ENCODE measurements at places on chromosomes 1 and 21.

DNA sequence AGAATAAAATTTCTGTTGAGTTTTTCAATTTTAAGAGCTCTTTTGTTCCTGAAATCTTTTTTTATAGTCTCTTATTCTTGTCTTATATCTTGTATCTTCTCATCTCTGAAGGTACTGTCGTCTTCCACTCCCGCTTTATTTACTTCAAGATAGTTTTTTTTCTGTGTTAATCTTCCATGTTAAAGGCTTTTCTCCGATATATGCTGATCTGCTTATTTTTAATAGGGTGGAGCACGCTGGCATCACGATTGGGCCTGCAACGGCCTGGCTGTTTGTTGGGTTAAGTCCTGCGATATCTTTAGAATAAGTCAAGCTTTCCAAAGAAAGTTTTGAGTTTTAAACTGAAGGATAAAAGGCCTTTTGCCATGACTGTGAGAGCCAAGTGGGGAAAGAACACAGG lies 35.7 kb downstream of the MRPS6 start:
- DNase-seq: no peak

- no peak for DNase-seq
Measured at GRCh38 chr1:57312869-57313268, 111.0 kb downstream of the DAB1 start.

DNA sequence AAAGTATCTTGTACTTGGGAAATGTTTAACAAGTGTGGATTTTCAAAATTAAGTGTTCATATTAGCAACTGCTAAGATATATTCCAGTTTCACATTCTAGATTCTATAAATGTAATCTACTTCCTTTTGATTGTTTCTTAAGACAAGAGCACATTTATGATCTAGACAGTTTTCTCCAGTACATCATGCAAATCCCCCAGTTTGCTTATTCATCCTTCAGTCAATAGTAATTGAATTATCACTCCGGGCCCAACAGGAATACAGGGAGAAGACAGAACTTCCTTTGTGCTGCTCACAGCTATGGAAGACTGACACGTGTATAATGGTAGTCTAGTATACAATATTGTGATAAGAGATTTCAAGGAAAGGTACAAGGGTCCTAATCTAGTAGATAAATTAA lies 14.5 kb downstream of the PLA2G4A start:
- no peak for DNase-seq

GRCh38 chr1:89673251-89673650 lies 40.3 kb downstream of the LRRC8C start:
- no peak for DNase-seq

DNA sequence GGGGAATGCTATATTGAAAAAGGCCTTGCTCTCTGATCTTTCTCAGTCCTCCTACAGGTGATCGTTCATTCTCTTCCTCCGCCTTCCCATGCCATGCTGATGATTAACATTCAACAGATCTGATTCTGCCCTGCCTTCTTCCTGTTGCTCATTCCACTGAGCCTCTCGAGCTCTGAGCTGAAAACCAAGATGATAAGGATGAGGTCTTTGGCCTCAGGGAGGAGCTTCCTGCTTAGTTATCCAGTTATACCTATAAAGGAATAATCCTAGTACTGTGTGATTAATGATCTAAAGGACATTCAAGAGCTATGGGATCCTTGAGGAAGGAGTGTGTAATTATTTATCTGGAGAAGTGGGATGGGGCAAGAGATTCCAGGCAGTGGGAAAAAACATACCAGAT lies 25.2 kb upstream of the MAP3K7CL start:
- no peak for DNase-seq

- DNase-seq: no peak
Measured at GRCh38 chr1:221097479-221098281, 218.4 kb downstream of the HLX start.

DNA sequence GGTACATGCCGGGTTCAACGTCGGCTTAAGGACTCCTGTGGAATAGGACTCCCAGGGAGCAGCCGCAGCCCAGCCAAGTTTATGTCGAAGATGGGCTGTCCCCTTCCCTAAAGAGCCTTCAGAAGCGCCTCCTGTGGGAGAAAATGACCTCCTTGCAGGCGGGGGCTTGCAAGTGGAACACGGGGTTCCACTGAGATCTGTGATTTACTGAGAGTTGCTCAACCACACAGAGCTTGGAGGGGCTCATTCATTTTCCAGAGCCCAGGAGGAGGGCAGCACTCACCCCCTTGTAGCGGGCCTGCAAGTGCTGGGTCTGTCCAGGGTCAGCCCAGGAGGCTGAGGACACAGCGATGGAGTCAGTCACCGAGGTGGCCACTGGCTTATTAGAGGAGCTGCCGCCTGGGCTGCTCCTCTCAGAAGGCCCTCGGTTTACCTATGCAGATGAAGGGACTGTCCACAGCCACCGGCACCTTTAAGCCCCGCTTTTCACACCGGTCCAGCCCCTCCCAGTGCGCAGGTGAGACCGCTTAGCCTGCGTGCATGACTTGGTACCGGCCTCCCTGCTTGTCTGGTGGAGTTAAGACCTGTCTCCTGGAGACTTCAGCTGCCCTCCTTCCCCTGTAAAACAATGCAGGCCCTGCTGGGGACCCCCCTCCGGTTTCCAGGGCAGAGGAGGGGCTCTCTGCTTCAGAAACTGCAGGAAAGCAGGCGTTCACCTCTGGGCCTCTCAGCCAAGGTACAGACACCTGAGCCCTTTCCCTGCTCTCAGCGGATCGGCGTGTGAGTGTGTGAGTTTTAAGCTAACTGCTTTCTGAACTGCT lies 57.5 kb downstream of the ATP5PO start:
- DNase-seq: no peak

- DNase-seq: no peak
Measured at GRCh38 chr1:227884370-227885134, 63.2 kb downstream of the WNT9A start.

DNA sequence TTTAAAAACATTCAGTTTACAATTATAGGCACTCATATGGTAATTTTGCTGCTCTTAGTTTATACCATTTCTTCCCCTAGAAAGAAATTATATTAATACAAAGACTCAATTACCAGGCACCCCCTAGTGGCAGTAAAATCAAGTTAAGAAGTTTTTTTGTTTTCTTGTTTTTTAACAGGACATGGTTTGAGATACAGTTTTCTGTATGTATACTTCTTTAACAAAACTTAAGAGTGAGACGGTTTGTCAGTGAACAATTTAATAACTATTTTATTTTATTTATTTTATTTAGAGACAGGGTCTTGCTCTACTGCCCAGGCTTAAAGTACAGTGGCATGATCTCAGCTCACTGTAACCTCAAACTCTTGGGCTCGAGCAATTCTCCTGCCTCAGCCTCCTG lies 224.6 kb downstream of the FAF1 start:
- DNase-seq: peak; percentile 18

GRCh38 chr21:46569081-46569480 lies 35.8 kb downstream of the S100B start:
- DNase-seq: no peak

GRCh38 chr1:178821134-178821866 lies 49.6 kb downstream of the ANGPTL1 start:
- DNase-seq: no peak

GRCh38 chr1:234662148-234662547 lies 52.2 kb upstream of the IRF2BP2 start:
- no peak for DNase-seq

DNA sequence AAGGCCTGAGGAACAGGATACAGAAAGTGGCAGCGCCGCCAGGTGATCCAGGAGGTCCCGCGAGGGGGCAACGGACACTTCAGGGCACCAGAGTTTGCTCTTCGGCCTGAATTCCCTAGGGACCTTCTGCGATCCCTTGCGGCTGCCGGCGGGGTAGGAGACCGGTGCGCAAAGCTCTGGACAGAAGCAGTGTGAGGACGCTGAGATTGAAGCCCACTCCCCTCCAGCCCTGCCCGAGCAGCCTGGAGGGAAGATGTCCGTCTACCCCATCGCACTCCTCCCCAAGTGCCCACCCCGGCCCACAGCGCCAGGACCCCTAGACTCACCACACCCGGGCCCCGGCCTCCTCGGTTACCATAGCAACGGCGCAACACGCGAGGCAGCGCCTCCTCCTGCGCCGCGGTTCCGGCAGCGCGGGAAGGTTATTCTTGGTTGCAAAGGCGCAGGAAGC lies at the start of gene ANKRD45:
ANKRD45 (minus strand) TSS at position 361 of the 451 bp plus-strand sequence. CDS start 10,433 bp downstream, outside the sequence.
- DNase-seq: peak; percentile 2

DNA sequence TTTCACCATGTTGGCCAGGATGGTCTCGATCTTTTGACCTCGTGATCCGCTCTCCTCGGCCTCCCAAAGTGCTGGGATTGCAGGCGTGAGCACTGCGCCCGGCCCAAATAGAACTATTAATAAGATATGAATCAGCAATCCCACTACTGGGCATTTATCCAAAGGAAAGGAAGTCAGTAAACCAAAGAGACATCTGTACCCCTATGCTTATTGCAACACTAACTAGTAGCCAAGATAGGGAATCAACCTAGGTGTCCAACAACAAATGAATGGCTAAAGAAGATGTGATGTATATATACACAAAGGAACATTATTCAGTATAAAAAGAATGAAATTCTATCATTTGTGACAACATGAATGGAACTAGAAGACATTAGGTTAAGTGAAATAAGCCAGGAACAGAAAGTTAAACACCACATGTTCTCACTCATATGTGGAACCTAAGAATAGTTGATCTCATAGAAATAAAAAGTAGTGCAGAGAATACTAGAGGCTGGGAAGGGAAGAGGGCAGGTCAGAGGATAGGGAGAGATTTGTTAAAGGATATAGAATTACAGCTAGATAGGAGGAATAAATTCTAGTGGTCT lies 48.8 kb downstream of the XPR1 start:
- DNase-seq: no peak

DNA sequence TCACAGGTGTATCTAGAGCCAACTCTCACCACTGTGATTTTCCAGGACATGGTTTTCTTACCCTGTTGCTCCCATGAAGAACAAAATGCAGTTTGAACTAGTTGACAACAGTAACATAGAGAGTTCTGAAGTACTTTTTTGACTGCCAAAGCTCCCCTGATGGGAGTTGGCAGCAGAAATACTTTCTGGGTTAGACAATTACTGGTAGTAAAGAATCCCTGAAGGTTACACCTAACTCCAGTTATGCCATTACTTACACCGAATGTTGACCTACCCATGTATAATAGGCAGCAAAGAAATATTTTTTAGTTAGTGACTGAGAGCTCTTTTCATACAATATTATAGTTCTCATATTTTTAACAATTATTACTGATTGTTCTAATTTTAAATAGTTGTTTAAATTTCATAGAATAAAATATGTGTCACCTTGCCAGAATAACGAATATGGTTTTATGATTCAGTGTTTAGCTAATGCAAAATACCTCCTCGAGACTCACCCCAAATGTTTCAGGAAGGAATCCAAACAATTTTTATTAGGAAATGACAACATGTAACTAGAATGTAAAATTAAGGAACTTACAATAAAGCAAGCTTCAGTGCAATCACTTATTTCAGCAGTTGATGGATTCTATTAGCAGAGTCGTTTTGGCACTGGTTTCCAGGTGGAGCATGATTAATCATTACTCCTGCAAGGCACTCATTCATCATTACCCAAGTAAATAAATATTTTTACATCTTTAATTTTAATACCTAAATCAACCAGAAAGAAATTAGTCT lies 237.6 kb downstream of the MRPL39 start:
- no peak for DNase-seq

DNA sequence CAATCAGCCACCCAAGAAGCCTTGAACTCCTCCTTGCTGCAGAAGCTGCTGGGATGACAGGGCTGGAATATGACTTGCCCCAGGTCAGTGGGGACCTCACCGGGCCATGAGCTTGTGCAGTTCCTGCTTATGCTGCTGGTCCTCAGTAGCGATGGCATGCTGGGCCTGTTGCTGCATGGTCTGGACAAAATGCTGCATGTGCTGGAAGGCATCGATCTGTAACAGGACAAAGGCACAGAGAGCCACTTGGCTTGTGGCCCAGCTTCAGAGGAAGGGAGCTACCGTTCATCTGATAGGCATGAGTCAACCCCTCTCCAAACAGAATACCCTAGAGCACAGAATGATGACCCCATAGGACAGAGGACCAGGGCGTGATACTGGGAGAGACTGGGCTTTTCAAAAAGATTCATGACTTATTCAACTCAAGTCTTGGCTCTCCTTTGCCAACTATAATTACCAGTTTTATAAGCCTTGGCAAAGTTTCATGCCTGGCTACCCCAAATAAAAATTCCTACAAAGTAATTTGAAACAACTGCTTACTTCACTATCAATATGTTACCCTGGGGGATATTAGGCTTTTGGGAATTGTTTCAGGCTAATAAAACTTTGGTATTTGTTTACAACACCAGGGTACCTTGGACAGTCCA lies 34.7 kb upstream of the EXOSC10 start:
- no peak for DNase-seq

DNA sequence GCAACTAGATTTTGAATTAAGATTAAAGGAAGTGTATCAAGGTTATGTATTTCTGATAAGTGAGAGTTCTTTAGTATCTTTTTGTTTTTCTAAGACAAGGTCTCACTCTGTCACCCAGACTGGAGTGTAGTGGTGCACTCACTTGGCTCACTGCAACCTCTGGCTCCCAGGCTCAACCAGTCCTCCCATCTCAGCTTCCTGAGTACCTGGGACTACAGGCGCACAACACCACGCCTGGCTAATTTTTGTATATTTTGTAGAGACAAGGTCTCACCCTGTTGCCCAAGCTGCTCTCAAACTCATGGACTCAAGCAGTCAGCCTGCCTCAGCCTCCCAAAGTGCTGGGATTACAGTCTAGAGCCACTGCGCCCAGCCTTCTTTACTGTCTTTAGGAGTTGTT lies 33.7 kb downstream of the DHX9 start:
- no peak for DNase-seq

- DNase-seq: no peak
Measured at GRCh38 chr1:178119628-178120027, 25.7 kb downstream of the RASAL2 start.

GRCh38 chr1:177753655-177754054 lies 216.2 kb downstream of the SEC16B start:
- no peak for DNase-seq

DNA sequence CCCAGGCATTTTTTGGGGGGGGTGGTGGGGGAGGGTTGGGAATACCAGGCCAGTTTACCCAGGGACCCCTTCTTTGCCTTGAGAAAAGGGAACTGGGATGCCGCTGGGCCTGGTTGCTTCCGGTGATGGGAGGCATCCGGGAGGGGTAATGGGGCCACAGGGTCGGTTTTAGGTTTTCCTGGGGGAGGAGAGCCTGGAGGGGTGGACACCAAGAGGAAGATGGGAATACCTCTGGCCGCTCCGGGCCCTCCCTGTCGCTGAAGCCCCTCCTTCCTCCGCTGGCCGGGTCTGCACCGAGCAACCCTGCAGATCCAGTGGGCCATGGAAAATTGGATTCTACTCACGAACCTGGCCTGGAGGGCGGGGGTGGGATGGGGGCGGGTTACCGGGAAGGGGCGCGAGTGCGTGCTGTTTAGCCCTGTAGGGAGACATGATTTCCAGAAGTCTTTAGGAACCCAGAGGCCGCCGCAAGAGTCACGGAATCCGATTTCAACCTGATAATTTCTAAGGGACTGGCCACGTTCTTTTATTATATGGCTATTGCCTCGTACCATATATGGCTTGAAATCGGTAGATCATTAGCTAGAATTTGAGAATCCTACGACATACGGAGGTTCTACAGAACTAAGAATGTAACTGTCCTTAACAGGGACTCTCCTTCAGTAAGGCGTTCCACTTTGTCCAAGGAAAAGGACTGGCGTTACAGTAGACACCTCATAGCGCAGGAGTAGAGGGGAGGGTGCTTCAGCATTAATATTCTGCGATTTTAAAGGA lies 749 bp downstream of the AKIRIN1 start:
- no peak for DNase-seq

- DNase-seq: no peak
Measured at GRCh38 chr1:16978567-16979474, 1.6 kb downstream of the MFAP2 start.

All from NCI-H2171 (cell line).